Left renal pelvis (tissue), 4 donors: ENCODE measurements at places on chromosomes 4 and X. TPM values are rescaled to one million over a fixed set of nuclear protein-coding genes. Genes with fewer than 3 reads are reported as not detected.

Gene ZFP42
- polyA plus RNA-seq, result 1.4 TPM

Gene CYBB
- polyA plus RNA-seq, result 28.9 TPM

Gene HTN3
- not detected for polyA plus RNA-seq

Gene DKK2
- polyA plus RNA-seq, result 15.7 TPM

Gene DDX53
- polyA plus RNA-seq, result not detected

Gene GPR119
- not detected for polyA plus RNA-seq

Gene PABPC4L
- 20.9 TPM for polyA plus RNA-seq

Gene OPRPN
- not detected for polyA plus RNA-seq

Gene NPY2R
- 0.56 TPM for polyA plus RNA-seq

Gene SYN1
- polyA plus RNA-seq, result 5.5 TPM

Gene PRAF2
- 43.4 TPM for polyA plus RNA-seq

Gene EDA
- polyA plus RNA-seq, result 7.1 TPM

Gene PRDM8
- polyA plus RNA-seq, result 0.59 TPM

Gene PNMA6F
- 0.13 TPM for polyA plus RNA-seq

Gene BLTP1
- 80.7 TPM for polyA plus RNA-seq
